CD4-positive, alpha-beta T cell treated with Interferon gamma for 1 hour (primary cell): ENCODE measurements at places on chromosomes 2 and 18.

- DNase-seq: no peak
These were observed 1795.7 kb upstream of the PIK3C3 start for GRCh38 chr18:40159141-40160017.

DNA sequence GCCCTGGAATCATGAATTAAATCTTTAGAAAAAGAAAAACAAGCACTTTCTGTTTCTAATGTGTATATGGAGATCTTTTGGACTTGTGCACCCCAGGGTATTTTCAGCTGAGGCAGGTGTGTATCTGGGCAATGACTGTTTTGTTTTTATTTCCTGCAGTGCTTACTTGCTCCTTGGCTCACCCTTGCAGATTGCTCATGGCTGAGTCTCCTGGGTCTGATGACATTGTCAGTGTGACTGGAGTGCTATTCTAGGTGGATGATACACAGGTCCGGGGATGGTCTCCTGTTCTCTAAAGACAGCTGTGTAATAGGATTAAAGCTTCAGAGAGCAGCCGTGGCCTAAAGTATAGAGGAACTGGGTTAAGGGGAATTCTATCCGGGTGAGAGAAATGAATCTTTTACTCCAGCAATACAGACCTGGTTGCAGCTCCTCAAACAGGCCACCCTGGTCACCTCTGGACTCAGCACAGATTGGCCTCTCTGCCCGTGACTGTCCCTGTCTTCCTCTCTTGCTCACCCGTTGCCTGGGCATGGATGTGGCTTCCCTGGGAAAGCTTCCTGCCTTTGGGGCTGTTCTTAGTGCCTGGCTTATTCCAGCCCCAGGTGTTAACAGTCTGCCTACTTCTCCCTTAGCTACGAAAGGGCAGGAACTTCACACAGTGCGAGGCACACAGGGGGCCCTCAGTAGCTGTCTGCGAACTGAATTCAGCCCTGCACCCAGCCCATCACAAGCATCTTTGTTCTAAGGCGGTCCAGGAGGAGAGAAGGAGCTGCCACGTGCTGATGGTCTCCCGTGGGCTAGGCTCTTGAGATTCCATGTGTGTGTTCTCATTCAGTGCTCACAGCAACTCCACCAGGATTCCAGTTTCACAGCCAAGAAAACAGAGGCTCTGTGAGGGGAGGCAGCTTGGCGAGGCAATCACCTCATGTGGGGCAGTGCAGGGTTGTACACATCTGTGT, 84.3 kb downstream of the ACOXL start:
- no peak for DNase-seq

DNA sequence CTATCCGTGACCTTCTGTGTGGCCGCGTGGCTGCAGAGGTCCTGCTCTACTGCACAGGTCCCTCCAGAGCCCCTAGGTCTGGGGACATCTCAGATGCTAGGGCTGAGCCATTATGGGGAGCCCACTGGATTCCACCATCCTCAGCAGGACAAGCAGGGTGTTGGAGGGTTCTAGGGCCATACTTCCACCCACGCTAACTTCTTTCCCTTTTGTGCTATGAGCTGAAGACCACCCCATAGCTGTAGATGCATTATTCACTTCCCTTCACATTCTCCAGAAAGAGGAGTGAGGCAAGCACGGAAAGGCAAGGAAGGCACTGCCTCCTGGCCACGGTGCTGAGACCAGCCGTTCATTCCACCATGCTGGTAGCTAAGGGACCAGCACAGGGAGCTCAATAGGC, 149.5 kb upstream of the MYCN start:
- no peak for DNase-seq

- DNase-seq: no peak
These were observed 26.1 kb downstream of the DIPK1C start for GRCh38 chr18:74430806-74431571.

GRCh38 chr2:182545420-182546167, 118.8 kb upstream of the PDE1A start:
- no peak for DNase-seq

- DNase-seq: no peak
These were observed 685.2 kb downstream of the DCC start for GRCh38 chr18:53025247-53025646.

GRCh38 chr18:24231773-24232735, 93.2 kb downstream of the CABYR start:
- DNase-seq: no peak

DNA sequence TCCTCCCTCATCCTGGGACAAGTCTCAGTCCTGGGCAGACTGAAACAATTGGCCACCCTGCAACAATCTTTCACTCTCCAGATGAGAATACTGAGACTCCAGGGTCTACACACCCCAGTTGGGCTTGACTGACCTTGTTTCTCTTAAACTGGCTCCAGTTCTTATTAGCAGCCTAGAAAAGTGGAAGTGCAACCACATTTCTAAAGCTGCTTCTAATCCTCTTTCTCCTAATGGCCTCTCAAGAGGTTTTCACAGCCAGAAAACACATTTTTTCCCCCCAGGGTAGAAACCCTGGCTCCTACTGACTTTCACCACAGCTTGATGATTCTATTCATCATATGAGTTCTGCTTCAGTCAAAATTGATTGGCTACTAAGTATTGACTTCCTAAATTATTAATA, 45.8 kb downstream of the SLC4A5 start:
- DNase-seq: no peak

DNA sequence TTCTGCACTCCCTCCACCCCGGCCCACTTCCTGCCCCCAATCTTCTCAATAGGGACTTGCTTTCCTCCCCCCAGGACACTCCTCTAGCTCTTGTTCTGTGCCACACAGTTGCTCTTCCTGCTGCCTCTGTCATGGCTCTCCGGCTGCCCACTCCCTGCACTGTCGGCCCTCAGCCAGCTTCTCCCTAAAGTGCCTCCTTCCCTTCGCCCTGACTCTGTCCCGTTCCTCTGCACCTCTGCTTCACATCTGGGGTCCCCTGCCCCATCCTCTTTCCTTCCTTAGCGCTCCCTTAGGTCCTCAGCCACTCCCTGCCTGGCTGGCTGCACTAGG, 132.1 kb downstream of the CABLES1 start:
- no peak for DNase-seq

DNA sequence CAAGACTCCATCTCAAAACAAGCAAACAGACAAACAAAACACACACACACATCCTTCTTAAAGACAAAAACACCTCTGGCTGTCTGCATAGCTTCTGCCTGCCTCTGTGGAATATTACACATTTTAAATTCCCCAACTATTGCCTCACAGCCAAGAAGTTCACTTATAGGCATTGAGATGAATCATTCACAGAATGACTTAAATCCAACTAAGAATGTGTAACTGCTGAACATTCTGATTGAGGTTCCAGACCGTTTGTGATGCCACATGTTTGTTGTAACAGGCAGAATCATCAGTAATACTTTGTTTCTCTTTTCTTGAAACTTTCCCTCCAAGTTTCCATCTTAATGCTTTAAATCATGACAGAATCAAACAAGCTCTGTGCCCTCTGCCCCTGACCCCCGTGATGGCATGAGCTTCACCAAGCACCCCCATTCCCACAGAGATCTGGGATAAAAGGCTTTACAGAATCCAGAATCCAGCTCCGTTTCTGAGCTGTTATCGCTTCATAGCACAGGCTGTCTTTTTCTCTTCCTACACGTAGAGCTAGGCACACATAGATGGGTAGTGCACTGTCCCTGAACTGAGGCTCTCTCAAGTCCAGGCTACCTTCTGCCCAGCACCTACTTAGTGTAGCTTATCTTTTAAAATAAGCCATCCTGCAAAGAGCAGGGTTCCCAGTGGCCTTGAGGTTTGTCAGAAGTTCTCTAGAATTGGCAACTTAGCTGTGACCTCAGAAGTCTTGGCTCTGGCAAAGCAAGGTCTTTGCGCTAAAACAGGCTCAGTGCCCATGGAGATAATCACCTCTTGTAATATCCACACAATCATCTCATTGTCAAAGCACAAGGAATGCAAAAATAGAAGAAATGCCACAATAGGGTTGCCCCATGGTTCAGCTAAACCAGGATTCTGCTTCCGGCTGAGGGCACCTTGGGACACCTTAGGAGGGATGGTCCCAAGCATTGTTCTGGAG, 32.9 kb downstream of the EPAS1 start:
- DNase-seq: no peak

DNA sequence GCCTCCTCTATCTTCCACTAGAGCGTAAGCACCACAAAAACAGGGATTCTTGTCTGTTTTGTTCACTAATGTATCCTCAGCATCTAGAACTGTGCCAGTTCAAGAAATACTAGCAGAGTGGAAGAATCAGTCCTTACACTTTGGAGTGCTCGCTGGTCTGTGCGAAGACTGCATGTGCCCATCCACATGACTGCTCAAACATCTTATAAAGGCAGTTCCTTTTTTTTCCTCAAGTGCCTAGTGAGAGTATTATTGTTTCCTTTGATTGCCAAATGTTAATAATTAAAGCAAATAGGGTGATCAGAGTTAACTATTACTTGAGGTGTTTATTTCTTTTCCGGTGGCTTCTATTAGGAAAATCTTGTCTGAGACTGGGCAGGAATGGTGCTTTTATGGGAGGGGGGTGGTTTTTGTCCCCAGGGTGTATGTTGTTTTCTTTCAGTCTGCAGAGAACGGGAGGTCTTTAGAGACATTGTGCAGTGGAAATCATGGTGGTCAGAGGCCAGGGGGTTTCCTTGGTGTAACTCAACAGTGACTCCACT, 45.6 kb upstream of the ITGB6 start:
- DNase-seq: no peak

- DNase-seq: no peak
These were observed 476.4 kb upstream of the CHST9 start for GRCh38 chr18:27661320-27662018.

DNA sequence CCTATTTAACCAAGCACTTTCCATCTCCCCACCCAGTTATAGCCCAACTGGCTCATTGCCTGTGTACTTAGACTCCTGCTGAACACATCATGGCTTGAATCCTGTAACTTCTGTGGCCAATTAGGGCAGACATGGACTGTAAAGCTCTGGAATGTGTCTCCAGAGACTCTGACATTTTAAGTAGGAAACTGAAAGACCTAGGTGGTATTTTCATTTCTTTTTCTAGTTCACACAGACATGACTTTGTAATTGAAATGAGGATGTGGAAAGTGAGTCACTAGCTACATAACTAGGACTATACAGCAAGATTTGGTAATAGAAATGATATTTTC, 12.2 kb downstream of the DOK1 start:
- no peak for DNase-seq

DNA sequence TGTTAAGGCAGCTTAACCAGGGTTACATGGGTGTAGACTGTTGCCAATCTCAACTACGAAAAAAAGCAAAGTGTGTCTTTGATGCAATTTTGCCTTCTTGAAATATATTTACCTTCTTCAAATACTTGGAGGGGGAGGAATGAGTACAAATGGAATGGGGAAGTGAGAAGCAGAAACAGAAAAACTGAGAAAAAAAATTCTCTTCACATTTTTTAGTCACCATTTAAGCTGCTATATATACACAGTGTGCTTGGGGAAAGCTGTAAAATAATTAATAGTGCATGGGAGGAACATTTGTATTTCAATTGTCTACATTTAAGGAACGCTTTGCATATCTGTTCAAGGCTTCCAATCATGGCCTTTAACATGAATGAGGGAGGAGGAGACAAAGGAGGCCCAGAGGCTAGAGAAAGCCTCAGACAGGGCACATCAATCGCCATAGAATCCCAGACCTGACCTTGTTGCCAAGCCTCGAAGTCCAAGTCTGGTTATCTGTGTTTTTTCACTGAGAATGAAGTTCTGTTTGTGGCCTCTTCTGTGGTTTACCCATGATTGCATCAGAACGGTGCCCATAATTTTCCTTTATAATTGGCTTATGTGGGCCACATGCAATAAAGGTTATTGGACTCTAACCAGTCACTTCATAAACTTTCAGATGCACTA, 158.6 kb downstream of the PIK3C3 start:
- DNase-seq: no peak

DNA sequence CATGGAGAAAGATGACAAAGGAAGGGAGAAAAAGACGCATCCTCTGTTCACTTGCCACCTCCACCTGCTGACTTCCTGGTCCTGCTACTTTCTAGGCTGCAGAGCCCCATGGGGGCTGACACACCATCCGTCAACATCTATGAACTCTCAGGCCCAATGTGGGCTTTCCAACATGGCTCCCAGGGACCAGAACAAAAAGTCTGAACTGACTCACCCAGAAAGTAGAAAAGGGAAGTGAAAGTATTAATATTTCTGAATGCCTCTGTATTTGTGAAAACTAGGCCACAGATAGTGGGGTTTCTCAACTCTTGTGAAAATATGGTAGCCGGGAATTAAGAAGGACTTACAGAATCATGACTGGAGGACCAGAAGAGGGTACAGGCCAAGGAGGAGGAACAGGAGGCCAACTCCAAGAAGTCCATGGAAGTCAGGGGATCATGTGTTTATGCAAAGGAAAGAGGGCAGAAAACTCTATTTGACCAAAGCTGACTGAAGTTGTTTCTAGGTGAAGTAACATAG, 123.1 kb upstream of the CAB39 start:
- DNase-seq: peak; percentile 58

DNA sequence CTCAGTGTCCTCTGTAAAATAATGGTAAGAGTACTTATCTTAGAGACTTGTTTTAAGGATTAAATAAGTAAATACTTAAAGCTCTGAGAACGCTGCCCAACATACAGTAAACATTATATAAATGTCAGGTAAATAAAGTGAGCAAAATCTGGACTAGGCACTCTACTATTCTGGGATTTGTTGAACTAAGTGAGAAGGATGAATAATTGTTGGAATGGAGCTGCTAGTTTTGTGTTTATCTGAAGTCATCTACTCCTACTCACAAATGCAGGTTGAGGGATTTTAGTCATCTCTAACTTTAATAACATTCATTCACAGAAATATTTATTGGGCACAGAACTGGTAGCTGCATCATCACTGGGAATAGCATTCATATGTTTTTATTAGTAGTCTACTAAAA, 103.4 kb downstream of the MEIS1 start:
- DNase-seq: no peak

DNA sequence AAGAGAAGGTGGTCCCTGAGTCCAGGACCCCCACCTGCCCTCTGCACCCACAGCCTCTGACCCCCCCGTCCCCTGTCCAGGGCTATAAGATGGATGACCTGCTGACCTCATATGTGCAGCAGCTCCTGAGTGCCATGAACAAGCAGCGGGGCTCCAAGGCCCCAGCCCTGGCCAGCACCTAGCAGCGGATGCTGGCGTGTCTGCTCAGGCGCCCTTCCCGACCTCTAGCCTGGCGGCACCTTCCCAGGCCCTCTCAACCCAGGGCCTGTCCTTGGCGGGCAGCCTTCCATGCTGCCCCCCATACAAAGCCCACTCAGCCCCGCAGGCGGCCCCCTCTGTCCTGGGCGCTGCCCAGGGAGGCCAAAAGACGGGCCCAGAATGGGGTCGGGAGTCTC, 8.7 kb upstream of the GPR17 start:
- DNase-seq: no peak
